Urinary bladder (tissue), 4 donors: ENCODE measurements at places on chromosomes 12 and 14. TPM values are rescaled to one million over a fixed set of nuclear protein-coding genes. Genes with fewer than 3 reads are reported as not detected.

- DNase-seq, result no peak
Measured at GRCh38 chr12:2482938-2483660, 311.7 kb upstream of the FKBP4 start.

- no peak for DNase-seq
Measured at GRCh38 chr12:28374556-28374955, 184.3 kb downstream of the CCDC91 start.

DNA sequence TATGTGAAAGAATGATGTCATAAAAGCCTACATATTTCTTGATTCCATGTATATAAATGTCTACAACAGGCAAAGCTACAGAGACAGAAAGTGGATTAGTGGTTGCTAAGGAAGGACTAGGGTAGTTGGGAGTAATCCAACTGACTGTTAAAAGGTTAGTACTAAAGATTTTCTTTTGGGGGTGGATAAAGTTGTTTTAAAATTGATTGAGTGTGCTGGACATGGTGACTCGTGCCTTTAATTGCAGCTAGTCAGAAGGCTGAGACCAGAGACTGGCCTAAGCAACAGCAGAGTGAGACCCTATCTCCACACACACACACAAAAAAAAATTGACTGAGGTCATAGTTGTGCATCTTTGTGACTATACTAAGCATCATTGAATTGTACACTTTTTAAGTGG lies 234.3 kb downstream of the C12orf50 start:
- DNase-seq, result no peak

DNA sequence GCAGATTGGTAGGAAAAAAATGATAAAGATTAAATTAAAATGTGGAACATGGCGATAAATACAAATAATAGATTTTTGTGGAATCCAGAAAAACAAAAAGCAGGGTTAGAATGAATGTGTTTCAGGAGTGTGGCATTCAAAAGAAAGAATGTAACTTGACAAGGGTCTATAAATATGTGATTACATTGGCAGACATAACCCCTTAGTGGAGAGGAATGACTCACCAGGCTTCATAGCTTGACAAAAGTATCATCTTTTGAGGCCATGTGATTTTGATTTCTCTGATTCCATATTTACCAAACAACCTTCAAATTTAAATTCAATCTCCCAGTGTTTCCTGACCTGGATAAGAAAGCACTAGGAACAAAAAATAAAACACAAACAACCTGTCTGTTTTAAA lies 24.4 kb upstream of the MGST1 start:
- DNase-seq, result no peak

- no peak for DNase-seq
Measured at GRCh38 chr12:728781-729180, 23.6 kb upstream of the WNK1 start.

DNA sequence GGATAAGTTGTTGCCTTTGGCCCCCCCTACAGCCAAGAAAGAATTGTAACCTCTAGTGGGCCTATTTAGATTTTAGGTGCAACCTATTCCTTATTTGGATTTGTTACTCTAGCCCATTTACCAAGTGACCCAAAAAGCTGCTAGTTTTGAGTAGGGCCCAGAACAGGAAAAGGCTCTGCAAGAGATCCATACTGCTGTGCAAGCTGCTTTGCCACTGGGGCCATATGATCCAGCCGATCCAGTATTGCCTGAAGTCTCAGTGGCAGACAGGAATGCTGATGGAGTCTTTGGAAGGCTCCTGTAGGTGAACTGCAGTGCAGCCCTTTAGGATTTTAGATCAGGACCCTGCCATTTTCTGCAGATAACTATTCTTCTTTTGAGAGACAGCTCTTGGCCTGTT lies 12.9 kb upstream of the GTF2A1 start:
- DNase-seq, result no peak

- DNase-seq, result no peak
Measured at GRCh38 chr12:23534196-23534595, 415.3 kb downstream of the SOX5 start.

DNA sequence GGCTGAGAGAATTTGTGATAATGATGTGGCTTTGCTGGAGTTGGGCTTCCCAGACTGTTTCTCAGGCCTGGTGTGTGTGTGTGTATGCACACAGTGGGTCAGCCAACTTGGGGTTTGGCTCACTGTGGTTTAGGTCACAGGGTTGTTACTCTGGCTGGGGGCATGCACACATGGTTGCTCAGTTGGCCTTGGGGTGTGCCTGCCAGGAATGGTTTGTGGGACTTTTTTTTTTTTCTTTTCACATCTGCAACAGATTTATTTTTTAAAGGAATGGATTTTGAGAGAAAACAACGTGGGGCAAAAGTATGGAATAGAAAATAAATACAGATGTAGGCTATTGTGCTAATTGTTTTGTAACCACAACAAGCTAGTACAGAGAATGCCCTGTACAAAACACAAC lies 25.0 kb upstream of the GTF2A1 start:
- DNase-seq, result no peak

DNA sequence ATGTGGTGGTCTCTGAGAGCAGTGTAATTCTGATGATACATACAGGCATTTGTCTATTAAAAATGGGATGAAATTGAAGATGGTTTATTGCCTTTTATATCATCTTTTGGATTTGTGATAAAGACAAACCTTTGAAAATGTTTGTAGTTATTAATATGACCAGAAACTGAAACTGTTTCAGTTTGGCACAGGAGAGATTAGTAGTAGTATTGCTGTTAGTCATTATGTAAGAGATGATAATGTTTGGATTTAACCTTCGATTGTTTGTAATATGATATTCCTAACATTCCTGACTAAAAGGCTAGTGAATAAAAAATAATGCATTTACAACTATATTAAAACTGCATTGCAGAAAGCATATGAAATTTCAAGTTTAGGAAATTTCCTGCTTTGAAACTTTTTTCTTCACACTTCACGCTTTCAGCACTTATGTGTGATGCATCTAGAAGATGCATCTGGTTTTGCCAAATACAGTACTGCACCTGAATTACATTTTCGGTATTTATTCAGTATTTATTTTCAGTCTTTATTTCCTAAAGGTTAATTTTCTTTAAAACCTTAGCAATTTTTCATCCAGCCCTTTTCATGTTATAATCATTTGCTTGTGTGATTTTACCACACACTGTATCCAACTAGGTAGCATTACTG lies 25.5 kb downstream of the ADIPOR2 start:
- DNase-seq, result no peak

The SLC24A4 gene
- 0.85 TPM for total RNA-seq

The RBP5 gene
- total RNA-seq, result 2.6 TPM

The GLIPR1L2 gene
- total RNA-seq, result 2.4 TPM

The SIX1 gene
- 6.2 TPM for total RNA-seq
